ENCODE measurements at places on chromosomes 7 and 10.

- DNase-seq = no peak
These were observed 572.6 kb downstream of the IPMK start for GRCh38 chr10:57694956-57695608.

GRCh38 chr7:23394488-23395171 is 75.7 kb downstream of the IGF2BP3 start:
- no peak for DNase-seq

DNA sequence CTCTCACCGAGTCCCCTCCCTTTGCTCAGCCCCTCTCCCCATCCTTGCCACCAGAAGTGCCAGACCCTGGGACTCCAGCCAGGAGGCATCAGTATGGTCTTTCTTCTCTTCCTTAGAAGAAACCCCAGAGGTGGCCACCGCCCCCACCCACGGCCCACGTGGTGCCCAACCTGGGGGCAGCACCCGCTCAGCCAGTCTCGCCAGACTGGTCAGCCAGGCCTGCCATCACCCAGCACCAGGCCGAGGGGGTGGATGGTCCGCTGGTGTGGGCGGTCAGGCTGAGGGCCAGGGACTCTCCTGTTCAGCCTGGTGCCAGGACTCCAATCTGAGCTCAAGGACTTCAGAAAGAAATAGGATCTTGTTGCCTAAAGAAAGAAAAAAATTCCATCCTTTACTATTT is 5.8 kb upstream of the CLDN4 start:
- DNase-seq = no peak

DNA sequence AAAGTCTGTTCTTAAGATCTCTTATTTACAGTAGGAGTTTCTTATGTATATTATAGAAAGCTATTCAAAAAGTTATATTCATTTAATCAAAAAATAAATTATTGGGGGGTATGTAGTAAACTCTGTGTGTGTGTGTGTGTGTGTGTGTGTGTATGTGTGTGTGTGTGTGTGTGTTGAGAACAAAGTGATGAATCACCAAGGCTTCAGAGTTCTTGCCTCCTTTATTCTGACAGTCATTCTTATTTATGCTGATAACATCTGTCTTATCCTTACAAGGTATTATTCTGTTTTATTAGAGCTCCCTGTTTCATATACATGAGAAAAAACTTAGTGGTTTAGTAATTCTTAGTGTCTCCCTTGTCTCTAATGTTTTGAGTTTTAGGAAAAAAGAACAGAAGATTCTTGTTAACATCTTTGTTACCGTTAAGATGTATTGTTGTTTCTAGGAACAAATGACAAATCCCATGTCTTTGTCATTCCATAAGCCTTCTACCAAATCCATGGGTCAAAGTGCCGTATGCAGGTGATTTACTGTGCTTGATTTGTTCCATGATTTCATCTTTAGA is 424.0 kb downstream of the EXOC4 start:
- DNase-seq = no peak

- no peak for DNase-seq
These were observed 472.0 kb upstream of the FZD8 start for GRCh38 chr10:36114141-36114540.

DNA sequence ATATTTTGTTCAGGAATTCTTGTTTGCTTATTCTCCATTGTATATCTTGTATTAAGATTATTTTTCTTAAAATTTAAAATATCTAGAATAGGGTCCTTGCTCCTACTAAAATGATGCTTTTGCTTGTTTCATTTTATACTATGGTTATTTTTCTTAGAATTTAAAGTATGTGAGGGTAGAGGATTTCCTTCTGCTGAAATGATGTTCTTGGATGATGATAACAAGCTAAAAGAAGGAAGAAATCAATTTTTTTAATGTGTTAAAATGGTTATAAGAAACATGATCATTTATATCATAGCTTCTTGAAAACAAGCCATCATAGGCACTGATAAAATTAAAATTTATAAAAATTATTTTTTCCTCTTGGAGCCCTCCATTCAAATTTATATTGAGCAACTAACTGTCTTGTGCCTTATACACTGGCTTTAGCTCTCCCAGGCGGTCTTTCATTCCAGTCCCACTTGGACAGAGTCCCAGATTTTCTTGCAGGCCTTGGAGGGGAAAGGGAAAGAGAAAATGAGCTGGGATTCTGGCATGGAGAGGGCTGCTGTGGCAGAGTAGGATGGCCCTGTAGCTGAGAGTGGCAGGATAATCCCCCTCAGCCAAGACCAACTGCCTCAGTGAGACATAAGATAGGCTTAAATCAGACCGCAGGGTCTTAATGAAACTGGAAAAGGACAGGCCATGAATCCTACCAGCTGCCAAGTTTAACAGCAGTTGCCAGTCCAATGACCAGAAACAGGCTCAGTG is 60.2 kb downstream of the DNAJB9 start:
- no peak for DNase-seq

DNA sequence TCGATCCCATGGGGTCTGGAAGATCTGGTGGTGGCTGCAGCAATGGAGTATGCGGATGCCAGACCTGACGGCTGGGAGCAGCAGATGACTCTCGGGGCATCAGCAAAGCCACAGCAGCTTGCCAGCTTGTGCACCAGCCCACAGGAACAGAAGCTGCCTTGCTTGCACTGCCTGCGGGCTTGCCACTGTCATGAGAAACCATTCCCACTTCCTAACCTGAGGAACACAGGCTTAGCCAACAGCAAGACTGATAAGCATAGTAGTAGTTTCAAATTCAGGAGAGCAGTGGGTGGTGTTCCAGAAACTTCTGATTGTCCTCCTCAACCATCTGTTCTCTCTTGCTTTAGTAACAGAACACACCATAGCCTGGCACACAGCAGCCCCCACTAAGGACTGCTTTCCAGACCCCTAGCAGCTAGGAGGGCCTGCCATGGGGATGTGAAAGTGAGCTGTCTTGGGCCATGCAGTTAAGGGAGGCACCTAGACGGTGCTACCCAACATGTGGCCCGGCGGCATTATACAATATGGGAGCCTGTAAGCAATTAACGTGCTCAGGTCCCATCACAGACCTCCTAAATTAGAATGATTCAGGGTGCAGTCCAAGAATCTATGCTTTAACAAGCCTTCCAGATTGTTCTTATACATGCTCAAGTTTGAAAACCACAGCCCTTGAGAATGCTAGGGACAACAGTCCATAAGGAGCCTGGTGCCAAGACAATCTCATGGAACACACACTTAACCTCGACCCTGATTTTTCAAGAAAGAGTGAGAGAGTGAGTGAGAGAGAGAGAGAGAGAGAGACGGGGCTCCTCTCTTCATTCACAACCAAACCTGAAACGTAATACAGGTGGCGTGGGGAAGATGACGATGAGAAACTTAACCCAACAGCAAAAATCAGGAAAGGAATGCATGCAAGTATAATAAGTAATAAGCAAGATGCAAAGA is 7.1 kb downstream of the ANXA11 start:
- no peak for DNase-seq

GRCh38 chr7:6705959-6706665 is 635 bp downstream of the ZNF12 start:
- no peak for DNase-seq

DNA sequence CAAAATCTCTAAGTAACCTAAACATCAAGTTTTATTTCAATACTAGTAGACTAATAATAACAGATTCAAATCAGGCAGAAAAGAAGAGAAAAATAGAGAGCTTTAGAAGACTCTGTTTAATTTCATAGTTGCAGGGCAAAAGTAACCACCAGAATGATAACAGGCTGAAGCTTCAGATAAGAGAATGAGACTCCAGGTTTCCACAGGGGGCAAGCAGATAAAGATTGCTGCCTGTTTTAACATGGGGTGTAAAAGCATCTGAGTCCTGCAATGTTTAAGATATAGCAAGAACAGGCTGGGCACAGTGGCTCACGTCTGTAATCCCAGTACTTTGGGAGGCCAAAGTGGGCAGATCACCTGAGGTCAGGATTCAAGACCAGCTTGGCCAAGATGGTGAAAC is 11.0 kb downstream of the CROT start:
- no peak for DNase-seq

DNA sequence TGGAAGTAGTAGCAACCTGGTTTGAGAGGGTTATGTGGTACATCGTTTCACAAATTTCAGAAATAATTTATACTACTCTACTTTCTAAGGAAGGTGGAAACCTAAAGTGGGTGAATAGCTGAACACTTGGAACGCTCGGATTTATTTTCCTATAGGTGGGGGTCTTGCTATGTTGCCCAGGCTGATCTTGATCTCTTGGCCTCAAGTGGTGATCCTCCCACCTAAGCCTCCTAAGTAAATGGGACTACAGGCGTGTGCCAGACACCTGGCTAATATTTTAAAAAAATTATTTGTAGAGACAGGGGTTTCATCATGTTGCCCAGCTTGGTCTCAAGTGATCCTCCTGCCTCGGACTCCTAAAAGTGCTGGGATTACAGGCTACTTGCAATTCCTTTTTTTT is 6.7 kb upstream of the KMT2E start:
- no peak for DNase-seq

DNA sequence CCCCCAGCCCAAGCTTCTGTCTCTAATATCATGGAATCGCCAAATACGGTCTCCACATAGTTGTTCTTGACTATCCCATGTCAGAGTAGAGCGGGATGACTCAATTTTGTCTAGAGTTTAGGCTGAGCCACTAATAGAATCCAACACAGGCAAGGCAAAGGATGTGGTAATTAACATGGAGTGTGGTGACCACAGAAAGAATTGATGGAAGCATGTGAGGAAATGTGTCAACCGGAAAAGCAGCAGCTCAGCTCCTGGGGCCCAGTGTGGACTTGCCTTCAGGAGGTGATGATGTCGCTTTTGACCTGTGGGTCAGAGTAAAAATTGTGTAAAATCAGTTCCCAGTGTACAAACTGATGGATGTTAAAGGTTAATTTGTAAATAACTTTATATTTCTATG is 139.3 kb upstream of the KLF6 start:
- peak; percentile 74 for DNase-seq

DNA sequence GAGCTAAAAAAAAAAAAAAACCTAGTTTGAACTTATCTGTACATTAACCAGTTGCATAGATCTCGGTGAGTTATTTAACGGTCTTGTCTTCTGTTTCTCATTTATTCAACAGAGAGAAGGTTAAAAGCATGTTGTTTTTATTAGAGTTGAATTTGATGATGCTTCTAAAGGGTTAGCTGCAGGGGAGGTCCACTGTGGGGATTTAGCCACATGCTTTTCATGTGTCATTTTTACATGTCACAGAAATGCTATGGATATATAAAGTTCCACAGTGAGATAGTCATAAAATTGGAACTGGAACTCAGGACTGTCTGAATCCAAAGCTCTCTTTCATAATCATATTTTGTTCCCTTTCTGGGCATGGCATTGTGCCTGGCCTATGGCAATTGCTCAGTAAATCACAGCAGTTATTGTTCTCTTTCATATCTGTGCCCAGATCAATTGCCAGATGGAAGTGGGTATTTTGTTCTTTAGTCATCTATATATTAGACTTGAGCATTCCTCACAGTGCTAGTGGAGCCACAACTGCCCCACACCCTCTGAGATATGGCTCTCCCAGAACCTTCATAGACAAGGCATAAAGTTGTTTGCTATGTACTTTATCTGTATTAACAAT is 578.8 kb downstream of the NRG3 start:
- no peak for DNase-seq

GRCh38 chr7:129375141-129375938 is 58.9 kb upstream of the STRIP2 start:
- DNase-seq = no peak

GRCh38 chr10:78458983-78459638 is 425.4 kb downstream of the RPS24 start:
- DNase-seq = peak; percentile 21

- no peak for DNase-seq
These were observed 775 bp downstream of the STARD3NL start for GRCh38 chr7:38178695-38179344.

DNA sequence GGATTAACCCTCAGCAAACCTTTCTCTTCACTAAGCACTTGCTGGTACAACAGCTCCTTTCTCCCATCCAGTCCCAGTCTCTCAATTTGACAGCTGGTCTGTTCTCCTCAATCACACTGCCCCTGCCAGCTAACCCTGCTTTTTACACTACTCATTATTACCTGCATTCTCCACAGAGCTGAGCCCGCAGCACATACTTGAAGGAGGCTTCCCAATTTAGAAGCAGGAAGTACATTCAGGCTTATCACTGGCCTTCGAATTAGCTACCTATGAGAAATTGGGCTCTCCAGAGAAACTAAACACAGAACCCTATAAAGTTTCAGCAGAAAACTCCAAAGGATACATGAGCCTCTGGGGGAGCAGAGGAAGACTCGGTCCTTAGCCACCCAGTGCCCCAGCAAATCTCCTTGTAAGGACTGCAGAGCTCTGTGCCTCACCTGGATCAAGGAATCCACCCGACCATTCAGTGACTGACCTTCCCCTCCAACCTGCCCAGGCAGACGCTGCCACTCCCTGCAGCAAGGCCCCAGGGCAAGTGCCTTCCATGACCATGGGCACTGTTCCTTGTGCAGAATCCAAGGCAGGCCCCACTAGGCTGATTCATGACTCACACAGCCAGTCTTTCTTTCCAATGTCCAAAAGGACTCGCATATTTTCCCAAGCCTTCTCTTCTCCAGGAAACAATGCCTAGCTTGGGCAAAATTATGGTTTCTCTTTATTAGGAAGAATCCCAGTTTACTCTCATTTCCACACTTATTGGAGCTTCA is 68.0 kb downstream of the VOPP1 start:
- no peak for DNase-seq

DNA sequence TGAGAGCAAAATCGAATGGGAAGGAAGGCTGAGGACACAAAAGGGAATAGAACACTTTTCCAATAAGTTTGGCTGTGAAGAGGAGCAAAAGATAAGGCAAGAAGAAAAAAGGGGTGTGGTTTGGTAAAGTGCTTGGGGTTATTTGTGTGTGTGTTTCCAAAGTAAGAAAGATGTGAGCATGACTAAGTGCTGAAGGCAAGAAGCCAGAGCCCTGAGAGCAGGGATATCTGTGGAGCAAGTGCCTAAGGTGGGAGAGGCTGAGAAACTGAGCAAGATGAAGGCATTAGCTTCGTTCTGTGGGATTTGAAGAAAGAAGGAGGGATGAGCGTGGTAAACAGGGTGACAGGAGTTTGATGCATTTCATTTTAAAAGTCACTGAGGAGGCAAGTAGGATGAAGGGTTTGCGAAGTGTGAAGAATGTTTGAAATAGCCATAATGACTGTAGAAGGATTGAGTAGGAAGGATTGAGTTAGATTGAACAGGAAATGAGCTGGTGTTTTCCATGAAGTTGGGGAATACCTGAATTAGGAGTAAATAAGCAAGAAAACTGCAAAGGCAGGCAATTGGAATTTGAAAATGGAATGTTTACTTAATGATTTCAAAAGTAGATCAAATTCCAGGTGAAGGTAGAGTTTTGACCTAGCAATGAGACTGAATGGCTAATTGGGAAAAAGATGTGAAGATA is 19.9 kb upstream of the SP4 start:
- DNase-seq = no peak

DNA sequence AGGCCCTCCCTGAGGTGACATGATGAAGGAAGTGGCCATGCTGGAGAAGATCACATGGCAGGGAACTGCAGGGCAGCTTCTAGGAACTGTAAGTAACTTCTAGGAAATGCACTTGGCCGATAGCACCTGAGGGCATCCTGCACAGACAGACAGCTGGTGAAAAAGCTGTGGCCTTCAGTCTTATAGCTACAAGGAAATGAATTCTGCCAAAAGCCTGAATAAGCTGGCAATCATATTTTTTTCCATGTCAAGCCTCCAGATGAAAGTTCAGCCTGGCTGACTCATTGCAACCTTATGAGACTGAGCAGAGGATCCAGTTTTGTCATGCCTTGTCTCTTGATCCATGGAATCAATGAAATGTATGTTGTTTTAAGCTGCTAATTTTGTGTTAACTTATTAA is 91.1 kb upstream of the CACNA2D1 start:
- no peak for DNase-seq
